CD14-positive monocyte (primary cell): ENCODE measurements at places on chromosomes 2 and 18. TPM values are rescaled to one million over a fixed set of nuclear protein-coding genes. Genes with fewer than 3 reads are reported as not detected.
A peak's percentile ranks its signal among the peaks of the same experiment; 100 is the strongest.

GRCh38 chr18:79567481-79568147 is 112.0 kb upstream of the CTDP1 start:
- DNase-seq, result no peak

DNA sequence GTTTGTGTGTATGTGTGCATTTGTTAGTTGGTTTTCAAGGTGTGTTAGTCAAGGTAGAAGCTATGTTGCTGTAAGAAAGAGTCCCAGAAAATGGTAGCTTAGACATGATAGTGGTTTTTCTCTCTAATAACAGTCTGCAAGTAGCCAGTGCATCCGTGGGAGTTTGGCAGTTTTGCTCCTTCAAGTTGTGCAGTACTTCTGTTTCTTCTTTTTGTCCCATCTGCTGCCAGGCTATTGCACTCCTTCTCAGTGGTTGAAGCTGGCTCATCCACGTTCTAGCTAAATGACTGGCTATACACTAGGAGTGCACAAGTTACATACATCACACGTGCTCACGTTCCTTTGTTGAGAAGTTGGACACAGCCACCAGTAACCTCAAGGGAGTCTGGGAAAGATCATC is 134.7 kb downstream of the ASXL3 start:
- DNase-seq, result no peak

GRCh38 chr2:107817378-107817777 is 9.3 kb upstream of the RGPD4 start:
- no peak for DNase-seq

DNA sequence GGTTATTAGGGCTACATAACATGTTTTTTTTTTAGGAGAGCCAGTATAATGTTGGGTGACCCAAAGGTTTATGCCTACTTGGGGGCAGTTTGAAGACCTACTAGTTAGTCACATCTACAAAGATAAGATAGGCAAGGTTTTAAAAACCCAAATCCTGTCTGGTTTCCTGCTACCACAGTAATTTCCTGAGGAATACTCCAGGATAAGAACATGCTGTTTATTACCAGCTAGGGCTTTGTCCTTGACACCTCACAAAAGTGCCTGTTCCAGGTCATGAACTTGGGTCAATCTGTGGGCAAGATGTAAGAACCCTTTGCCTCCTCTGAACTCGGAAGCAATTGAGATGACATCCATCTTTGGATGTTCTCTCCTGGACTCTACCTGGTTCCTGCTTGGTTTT is 38.2 kb downstream of the CDC42EP3 start:
- no peak for DNase-seq

DNA sequence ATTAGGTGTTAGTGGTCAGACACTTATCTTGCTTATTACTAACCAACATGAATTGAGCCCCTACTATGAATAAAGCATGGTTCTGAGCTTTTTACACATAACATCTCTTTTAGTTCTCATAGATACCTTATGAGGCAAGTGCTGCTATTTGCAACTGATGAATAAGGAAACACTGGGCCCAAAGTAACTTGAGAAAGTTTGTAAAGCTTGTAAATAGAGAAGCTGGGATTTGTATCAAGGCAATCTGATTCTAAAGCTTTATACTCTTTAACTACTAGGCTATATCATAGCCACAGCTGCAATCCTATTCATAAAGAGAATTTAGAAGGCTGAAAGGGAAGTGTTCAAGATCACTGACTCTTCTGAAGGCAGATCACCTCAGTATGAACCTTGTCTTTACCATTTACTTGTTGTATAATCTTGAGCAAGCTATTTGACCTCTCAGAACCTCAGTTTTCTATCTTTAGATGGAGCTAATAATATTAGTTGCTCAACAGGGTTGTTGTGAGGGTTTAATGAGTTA is 60.4 kb downstream of the ABCB11 start:
- DNase-seq, result peak; percentile 29

GRCh38 chr2:144462266-144462665 is 57.7 kb downstream of the ZEB2 start:
- no peak for DNase-seq

DNA sequence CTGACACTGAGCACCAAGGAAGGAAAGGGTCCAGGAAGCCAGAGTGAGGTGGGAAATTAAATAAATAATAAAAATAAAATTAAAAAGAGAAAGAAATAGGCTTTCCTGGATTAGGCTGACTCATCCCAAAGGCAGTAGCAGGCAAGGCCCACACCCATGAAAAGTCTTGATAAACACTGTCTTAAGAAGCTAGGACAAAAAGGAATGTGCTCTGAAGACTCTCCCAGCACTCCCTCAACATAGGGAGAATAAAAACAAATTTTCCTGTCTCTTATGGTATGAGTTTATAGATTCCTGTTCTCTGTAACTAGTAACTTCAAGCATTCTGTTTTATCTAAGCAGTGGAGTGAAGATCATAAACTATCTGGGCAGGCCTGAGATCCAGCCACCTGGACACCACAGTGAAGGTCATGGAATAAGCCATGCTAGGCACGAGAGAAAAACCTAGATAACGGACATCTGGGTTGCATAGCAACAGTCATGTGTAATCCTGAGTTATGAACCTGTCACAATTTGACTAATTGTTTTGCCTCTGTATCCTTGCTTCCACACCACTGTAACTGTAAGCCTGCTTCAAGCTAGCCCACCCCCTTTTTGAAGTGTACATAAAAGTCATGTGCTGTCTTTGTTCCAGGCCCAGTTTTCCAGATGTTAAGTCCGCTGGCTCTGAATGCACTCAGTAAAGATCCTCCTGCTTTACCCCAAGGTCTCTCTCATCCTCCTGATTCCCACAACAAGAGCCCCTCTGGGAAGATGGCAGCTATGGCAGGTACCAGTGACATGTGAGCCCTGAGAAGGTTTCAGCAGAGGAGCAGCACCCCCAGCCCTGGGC is 107.8 kb downstream of the NDUFA10 start:
- DNase-seq, result no peak

The GAREM2 gene
- 0.08 TPM for polyA plus RNA-seq

The SIX3 gene
- not detected in 2 replicates for polyA plus RNA-seq

DNA sequence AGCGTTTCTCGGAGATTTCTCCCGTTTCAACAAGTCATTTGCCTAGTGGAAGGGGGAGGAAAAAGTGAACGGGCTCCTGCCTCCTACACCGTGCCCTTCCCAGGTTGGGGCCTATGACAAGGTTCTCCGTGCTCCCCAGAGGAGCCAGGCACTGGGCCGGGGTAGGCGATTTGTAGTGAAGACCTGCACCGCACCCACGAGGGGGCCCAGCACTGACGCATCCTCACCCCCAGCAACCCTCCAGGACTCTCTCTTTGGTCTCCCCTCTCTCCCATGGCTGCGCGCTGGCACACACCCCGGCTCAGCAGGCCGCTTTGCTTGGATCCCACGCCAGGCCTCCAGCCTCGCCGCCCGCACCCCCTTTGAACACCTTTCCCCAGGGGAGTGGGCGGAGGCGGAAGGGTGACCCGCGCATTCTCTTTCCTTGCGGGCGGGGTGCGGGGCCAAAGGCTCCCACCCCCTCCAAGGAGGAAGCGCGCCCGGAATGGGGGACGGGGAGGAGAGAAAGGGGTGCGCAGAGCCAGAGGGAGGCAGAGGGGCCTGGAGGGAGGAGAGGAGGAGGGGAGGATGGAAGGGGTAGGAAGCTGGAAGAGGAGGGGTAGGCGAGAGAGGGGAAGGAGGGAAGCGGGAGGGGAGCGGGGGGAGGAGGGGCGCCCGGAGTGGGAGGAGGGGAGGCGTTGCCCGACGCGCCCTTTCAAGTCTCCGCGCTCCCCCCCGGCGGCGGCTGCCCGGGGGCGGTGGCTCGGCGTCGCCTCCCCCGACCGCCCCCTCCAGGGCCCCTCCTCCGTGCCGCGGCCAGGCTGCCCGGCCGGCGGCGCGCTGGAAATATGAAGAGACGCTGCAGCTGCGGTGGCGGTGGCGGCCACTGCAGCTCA is at the start of gene APCDD1:
Gene APCDD1 (plus strand): TSS at position 830 of the 875 bp plus-strand sequence. CDS start 347 bp downstream, outside the sequence.
- DNase-seq, result no peak

GRCh38 chr2:33264766-33265165 is 211.7 kb upstream of the RASGRP3 start:
- DNase-seq, result no peak

- no peak for DNase-seq
Measured at GRCh38 chr18:79770826-79771225, 26.9 kb upstream of the KCNG2 start.

- DNase-seq, result peak; percentile 53
Measured at GRCh38 chr2:45748239-45748638, 96.8 kb downstream of the PRKCE start.

GRCh38 chr2:20622731-20623130 is 28.2 kb downstream of the HS1BP3 start:
- DNase-seq, result no peak

The C2orf80 gene
- not detected for polyA plus RNA-seq

GRCh38 chr2:232502911-232503808 is 15.5 kb upstream of the ECEL1 start:
- DNase-seq, result no peak

The ANXA4 gene
- 64.7 TPM for polyA plus RNA-seq

GRCh38 chr2:152716805-152717227 is 445 bp downstream of the PRPF40A start:
- no peak for DNase-seq

The IL36RN gene
- polyA plus RNA-seq, result not detected in 2 replicates

GRCh38 chr18:23340661-23341060 is 112.4 kb upstream of the RIOK3 start:
- no peak for DNase-seq

The GPAT2 gene
- 0.94 TPM for polyA plus RNA-seq

- no peak for DNase-seq
Measured at GRCh38 chr2:33660416-33661123, 61.5 kb upstream of the FAM98A start.

GRCh38 chr2:3094999-3095958 is 282.3 kb downstream of the EIPR1 start:
- DNase-seq, result no peak

GRCh38 chr2:112660138-112660537 is 14.4 kb downstream of the SLC20A1 start:
- DNase-seq, result no peak

The MROH2A gene
- not detected for polyA plus RNA-seq

The HTR2B gene
- not detected in 2 replicates for polyA plus RNA-seq

The SPHKAP gene
- not detected for polyA plus RNA-seq

DNA sequence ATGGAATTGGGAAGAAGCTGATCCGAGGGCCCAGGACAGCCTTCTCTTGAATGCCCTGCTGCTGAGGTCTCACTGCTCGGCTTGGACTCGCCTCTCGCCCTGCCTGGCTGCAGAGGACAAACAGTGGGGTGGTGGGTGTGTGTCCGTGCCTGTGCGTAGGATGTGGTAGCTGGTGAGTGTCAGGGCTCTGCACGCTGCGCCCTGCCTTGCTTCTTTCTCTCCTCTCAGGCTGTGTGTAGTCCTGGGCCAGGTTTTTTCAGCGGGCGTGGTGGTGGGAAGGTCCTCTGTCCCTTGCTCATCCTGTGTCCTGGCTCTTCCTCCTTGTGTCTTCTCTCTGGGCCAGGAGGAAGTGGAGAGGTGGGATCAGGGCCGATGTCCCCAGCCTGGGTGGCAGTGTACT is 44.8 kb downstream of the RRM2 start:
- no peak for DNase-seq

The RSAD2 gene
- polyA plus RNA-seq, result 6.0 and 6.2 TPM in 2 replicates

The TTN gene
- polyA plus RNA-seq, result 0.12 TPM

The KYNU gene
- polyA plus RNA-seq, result 15.1 and 40.7 TPM in 2 replicates

DNA sequence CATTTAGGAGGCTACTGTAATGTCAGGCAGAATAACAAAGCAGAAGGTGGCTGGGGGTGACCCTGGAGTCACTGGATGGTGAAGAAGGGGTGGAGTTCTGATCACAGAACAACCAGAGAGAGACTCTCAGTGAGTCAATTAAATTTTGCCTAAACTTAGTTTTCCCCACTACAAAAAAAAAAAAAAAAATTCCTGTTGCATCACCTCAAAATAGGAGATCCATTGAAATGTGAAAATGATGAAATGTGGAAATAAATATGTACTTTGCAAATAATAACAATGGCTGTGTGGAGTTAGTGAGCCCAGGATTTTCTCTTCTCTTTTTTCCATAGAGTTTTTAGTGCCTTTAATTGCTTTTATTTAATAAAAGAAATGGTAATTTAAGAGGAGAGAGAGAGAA is 165.5 kb downstream of the GFPT1 start:
- DNase-seq, result no peak

GRCh38 chr18:61941948-61942471 is 49.2 kb upstream of the RNF152 start:
- DNase-seq, result no peak

The ANKRD30B gene
- polyA plus RNA-seq, result not detected

The GREB1L gene
- not detected in 2 replicates for polyA plus RNA-seq

The ELMOD3 gene
- 7.2 TPM for polyA plus RNA-seq

DNA sequence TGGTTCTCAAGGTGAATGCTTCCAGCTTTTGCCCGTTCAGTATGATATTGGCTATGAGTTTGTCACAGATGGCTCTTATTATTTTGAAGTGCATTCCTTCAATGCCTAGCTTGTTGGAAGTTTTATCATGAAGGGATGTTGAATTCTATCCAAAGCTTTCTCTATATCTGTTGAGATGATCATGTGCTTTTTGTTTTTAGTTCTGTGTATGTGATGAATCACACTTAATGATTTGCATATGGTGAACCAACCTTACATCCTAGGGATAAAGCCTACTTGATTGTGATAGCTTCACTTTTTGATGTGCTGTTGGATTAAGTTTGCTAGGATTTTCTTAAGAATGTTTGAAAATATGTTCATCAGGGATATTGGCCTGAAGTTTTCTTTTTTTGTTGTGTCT is 112.1 kb downstream of the MBD2 start:
- no peak for DNase-seq

The LYPD6B gene
- not detected in 2 replicates for polyA plus RNA-seq

DNA sequence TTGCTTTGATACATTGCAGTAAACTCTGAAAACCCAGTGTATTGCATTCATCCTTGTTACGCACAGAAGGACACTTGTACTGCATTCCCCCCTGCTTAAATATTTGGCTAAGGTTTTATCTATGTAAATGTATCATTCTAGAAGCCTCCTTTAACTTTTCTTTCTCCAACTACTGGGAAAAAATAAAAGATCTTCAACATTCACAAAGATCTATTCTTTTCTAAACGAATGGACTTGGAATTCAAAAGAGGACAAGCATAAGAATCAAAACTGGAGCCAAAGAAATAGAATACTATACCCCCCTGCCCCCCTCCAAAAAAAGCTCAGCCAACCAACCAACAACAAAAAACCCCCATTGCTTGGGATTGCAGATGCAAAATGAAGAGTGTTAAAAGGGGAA is 136.9 kb downstream of the EPHA4 start:
- DNase-seq, result no peak

GRCh38 chr2:219912491-219912921 is 285.1 kb downstream of the SLC4A3 start:
- DNase-seq, result no peak

- DNase-seq, result no peak
Measured at GRCh38 chr2:240603846-240604245, 17.3 kb downstream of the CAPN10 start.
